ENCODE measurements at places on chromosomes 7 and 10.

GRCh38 chr7:70303309-70303708, 705.0 kb downstream of the AUTS2 start:
- no peak for DNase-seq

DNA sequence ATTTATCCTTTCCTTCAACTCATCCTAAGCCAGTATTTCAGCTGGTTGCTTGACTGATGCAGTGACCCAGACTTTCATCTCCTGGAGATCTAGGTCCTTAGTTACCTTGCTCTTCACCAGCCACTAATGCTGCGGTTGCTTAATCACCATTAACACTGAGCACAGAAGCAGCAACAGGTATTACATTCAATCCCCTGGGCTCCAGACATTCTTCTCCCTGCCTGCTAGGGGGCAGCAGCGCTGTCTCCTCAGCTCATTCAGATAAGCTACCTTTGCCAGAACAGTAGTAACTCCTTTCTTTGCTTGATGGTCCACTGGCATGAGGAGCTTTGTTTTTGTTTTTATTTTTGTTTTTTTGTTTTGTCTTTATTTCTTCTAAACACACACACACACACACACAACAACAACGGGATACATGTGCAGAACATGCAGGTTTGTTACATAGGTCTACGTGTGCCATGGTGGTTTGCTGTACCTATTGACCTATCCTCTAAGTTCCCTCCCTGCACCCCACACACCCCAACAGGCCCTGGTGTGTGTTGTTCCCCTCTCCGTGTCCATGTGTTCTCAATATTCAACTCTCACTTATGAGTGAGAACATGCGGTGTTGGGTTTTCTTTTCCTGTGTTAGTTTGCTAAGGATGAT, 1043.2 kb upstream of the C7orf33 start:
- peak; percentile 11 for DNase-seq

DNA sequence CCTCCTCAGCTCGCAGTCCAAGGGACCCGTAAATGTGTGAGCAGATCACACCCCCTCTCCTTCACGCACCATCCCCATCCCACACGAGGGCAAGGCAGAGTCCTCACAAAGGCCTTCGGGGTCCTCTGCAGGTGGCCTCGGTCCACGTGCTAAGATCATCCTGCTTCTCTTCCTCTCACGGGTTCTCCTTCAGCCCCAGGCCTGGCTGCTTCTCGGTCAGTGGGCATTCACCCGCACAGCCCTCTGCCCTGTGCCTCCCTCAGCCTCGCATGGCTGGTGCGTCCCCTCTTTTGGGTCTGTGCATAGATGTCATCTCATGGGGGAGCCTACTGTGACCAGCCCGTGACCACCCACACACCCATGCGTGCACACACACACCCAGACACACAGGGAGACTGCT, 17.3 kb upstream of the FOXL3 start:
- no peak for DNase-seq

DNA sequence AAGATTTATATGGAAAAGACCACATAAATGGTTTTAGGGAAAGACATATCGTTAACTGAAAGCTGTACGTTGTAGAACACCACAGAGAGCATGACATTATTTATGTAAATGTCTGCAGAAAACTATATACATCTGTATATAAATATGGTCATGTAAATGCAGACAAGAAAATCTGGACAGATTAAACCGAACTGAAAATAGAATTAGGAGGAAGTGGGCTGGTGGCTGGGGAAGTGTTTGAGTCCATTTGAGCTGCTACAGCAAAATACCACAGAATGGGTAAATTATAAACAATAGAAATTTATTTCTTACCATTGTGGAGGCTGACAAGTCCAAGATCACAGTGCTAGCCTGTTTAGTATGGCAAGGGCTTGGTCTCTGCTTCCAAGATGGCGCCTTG, 56.3 kb upstream of the USP6NL start:
- DNase-seq: no peak

GRCh38 chr10:126350216-126350992, 37.9 kb downstream of the ADAM12 start:
- no peak for DNase-seq

DNA sequence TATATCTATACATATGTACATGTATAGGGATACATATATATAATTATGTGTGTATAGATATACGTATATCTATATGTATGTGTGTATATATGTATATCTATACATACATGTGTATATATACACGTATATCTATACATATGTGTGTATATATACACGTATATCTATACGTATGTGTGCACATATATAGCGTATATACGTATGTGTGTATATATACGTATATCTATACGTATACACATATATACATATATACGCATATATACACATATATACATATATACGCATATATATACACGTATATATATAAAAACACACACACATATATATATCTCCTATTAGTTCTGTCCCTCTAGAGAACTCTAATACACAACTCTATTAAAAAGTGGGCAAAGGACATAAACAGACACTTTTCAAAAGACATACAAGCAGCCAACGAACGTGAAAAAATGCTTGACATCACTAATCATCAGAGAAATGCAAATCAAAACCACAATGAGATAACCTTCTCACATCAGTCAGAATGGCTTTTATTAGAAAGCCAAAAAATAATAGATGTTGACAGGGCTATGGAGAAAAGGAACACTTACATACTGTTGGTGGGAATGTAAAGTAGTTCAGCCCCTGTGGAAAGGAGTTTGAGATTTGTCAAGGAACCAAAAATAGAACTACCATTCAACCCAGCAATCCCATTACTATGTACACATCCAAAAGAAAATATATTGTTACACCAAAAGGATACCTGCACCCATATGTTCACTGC, 22.0 kb upstream of the TMEM120A start:
- DNase-seq: no peak

DNA sequence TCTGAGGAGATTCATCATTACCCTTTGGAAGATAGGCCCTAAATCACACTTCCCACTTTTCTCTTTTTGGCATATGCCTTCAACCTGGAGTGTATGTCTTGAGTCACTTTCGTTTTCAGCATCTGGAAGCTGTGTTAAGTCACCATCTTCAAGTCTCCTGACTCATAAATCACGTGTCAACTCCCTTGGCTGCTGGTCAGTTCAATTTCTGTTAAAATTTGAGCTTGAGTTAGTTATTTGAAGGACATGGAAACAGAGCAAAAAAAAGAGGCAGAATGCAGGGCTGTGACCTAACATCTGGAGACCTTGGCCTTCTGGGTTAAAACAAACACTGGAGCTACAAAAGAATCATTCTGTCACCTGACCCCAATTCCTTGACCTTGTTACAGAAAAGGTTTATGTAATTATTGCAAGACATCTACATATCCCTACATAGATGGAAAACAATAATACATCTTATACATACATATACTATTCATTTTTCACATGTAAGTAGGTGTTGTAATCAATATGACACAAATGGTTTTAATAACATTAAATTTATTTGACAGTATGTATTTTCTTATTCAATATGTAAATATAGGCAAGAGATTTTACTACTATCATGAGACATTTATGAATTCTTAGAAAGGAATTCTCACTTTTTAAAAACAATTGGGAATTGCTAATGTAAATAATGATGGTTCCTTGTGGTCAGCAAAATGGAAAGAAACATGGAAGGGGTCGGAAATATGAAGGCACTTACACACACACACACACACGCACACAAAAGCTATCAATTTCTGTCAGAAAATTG, 169.7 kb upstream of the PHYHIPL start:
- no peak for DNase-seq
